ENCODE measurements at places on chromosomes 3 and 15.

GRCh38 chr15:70437882-70438451 lies 325.4 kb downstream of the UACA start:
- no peak for DNase-seq

DNA sequence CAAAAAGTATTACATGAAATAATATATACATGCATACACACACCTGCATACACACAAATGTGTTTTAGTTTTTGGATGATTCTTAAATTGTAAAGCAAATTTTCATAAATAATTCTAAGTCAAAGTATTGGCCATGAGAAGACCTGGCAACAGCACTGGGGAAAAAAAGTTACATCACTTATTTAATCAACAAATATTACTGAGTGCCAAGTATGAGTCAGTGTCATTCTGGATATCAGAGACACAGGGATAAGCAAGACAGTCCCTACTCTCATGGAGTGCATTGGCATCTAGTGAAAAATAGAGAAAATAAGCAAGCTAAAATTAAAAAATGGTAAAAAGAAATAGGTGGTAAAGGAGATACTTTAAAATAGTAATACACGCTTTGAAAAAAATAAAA lies 29.4 kb upstream of the GUCA1C start:
- no peak for DNase-seq

- DNase-seq: no peak
Observed at GRCh38 chr15:67777773-67778172, 47.5 kb upstream of the SKOR1 start.

DNA sequence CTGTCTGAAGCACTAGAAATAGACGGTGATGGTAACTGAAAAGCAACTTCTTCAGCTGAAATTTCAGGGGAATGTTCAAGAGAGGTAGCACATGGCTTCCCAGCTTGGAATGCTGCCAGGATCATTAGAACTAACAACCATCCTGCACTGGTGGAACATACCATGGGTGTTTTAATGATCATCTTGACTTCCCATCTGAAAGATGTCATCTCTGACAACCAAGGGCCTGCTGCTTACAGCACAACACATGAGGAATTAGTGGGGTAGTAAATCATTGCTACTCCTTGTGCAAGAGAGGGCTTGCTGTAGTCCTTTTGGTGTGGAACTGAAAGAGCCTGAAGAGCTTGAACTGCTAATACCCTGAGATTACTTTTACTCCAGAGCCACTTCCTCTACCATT lies 853.7 kb downstream of the MCTP2 start:
- DNase-seq: no peak

DNA sequence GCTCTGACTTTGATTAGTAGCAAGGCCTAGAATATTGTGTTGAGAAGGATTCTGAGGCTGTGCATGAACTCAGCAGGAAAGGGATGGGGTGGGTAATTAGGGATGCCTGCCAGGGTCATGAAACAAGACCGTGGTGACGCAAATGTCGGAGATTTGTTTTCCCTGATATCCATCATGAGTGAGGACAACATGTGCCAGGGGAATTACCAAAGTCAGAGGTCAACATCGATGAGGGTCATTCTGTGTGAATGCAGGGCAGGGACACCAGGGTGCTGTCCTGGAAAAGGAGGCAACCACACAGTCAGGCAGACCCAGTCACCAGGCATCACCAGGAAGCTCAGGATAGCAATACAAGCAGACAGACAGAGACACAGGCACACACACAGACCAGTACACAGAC lies 52.2 kb downstream of the SLCO2A1 start:
- no peak for DNase-seq

GRCh38 chr3:923161-923910 lies 169.5 kb upstream of the CNTN6 start:
- no peak for DNase-seq

GRCh38 chr3:145807990-145808389 lies 353.0 kb downstream of the PLOD2 start:
- no peak for DNase-seq

GRCh38 chr3:101212730-101213129 lies 107.6 kb downstream of the IMPG2 start:
- no peak for DNase-seq

GRCh38 chr3:123326531-123326930 lies 122.4 kb downstream of the ADCY5 start:
- DNase-seq: no peak

- DNase-seq: no peak
Observed at GRCh38 chr3:54580453-54580852, 347.4 kb downstream of the LRTM1 start.

DNA sequence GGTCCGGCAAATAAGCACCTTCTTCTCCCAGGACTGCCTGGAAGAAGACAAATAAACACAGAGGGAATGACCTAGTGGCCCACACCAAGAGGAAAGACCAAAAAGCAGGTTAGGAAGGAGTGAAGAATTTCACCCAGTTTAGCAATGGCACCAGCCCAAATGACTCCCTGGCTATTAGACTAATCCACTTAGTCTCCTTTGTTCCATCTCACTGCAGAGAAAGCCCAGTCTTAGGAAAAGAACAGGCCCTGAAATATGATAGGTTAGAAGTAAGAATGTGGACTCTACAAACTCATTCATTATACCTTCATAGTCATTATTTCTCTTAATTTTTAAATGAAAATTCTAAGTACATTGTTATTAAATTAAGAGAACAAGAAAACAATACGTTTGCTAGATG lies 23.2 kb downstream of the SERPINI2 start:
- DNase-seq: no peak

- DNase-seq: no peak
Observed at GRCh38 chr3:193650585-193650984, 57.6 kb downstream of the OPA1 start.

GRCh38 chr3:39896184-39896583 lies 86.8 kb downstream of the MYRIP start:
- no peak for DNase-seq

DNA sequence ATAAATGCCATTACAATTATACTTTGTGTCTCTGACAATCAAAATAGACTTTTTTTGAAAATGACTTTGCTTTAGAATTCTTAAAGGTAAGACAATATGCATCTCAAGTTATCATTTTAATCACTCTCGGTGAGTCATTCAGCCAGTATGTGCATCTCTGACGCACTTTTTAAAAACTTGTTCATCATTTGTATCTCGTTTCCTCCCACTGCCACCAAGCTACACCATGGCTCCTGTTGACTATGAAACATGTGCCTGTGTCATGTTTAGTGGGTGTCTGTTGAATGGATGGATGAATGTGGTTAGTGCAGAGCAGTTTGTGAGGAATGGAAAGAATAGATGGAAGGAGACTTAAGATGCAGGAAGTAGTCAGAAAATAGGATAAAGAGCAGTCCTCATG lies 68.6 kb downstream of the ARPP21 start:
- no peak for DNase-seq

DNA sequence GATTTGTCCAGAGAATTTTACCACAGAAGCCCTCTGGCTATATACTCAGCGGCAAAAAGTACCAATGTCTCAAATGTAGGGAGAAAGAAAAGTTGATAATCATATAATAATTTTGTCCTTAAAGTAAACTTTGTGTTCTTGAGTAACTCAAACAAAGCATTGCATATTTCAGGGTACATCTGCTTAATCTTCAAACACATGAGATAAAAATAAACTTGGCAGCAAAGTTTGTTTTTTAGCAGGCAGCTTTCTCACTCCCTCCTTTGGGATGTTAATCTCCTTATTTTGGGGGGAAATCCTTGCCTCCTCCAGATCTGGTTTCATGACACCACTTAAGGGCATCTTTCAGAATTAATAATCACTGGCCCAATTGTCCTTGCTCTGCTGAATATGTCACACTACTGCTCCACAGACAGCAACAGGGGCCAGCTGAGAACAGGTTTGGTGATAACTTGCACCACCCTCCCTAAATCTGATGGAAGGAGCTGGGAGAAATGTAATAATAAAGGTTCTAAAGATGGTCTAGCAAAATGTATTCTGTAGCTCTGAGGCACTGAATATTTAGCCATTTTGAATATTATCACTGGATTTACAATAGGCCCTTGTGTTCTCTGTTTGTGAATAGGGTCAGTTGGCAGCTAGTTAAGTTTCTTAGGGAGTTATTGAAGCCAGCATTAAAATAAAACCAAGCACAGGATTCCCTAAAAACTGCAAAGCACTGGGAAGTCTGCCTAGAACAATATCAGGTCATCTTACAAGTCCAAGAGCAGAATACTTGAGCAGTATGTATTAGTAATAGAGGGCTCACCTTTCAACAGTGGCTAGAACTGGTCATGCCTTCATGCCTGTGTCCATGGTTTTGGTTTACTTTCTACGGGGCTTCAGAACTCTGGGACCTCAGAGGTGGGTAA lies 79.2 kb downstream of the EFL1 start:
- no peak for DNase-seq

- no peak for DNase-seq
Observed at GRCh38 chr3:23002836-23003732, 200.0 kb upstream of the UBE2E2 start.

- DNase-seq: no peak
Observed at GRCh38 chr15:99446565-99447496, 119.0 kb upstream of the MEF2A start.

DNA sequence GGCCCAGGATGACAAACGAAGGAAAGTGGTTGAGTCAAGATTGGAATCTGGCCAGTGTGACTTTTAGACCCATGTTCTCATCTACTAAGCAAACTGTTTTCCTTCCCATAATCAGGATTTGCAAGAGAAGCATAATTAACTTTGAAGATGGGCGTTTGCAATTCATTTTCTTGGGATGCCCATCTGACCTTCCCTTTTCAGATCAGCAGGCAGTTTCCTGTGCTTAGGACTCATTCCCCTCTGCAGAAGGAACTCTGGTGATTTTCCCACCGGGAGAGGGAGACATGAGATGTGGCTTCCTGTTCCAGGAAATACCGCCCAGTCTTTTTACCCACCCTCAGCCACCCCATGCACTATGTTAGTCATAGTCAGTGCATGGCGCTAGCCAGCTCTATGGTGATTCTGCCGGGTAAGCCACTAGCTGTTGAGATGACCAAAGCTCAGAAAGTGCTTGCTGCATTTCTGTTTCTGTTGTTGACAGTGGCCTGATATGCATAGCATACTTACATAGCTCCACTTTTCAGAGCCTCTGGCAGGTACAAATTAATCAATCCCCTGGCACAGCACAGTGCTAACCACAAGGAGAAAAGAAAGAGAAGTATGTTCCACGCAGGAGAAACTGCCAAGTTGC lies 129.4 kb downstream of the VGLL4 start:
- no peak for DNase-seq

GRCh38 chr15:72176743-72177142 lies 20.8 kb downstream of the GRAMD2A start:
- DNase-seq: no peak

GRCh38 chr15:63528138-63528659 lies 23.8 kb downstream of the USP3 start:
- DNase-seq: no peak

- no peak for DNase-seq
Observed at GRCh38 chr15:32856753-32857152, 138.9 kb downstream of the GREM1 start.

GRCh38 chr15:74022706-74023470 lies 28.4 kb downstream of the PML start:
- no peak for DNase-seq

DNA sequence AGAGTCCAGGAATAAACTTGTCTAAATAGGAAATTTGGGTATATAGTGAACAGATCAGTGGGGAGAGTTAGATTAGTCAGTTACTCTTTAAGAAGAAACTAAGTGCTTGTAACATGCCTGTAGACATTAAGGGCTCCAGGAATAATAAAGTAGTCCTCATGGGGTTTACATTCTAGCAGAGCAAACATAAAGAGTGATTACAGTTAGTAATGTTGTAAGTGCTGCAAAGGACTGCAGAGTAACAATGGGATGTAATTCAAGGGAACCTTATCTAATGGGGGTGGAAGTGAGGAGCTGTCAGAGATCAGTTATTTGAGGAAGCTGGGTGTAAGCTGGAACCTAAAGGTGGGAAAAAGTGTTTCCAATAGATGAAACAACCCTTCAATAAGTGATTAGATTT lies 67.5 kb downstream of the ARIH1 start:
- DNase-seq: no peak

DNA sequence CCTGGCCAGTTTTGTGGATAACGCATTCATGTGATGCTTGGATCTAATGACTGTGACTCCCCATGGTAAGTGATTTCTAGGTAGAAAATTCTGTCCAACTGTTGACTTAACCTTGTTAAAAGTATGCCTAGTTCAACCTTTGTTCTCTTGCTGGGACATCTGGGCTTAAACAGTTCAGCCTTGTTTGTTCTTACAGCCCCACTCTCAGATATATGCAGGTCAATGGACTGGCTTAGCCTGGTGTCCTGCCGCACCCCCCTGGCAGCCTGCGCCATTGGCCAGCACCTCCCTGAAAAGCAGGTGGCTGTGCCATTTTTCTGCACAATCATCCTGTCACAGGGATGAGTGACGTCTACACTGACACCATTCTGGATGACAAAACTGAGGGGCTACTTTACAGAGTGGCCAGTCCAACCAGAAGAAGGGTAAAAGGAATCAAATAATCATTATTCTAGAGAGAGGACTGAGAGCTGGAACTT lies 244.7 kb upstream of the ONECUT1 start:
- DNase-seq: no peak

- DNase-seq: no peak
Observed at GRCh38 chr3:53416530-53416929, 69.2 kb upstream of the DCP1A start.

GRCh38 chr3:191301017-191301416 lies 28.2 kb upstream of the CCDC50 start:
- DNase-seq: no peak

- DNase-seq: peak; percentile 63
Observed at GRCh38 chr15:63502843-63503738, 1.3 kb upstream of the USP3 start.

- no peak for DNase-seq
Observed at GRCh38 chr3:100437721-100438622, 36.6 kb downstream of the LNP1 start.

- DNase-seq: no peak
Observed at GRCh38 chr3:5210926-5211325, 23.4 kb downstream of the EDEM1 start.

GRCh38 chr15:67779549-67780111 lies 45.7 kb upstream of the SKOR1 start:
- DNase-seq: no peak

DNA sequence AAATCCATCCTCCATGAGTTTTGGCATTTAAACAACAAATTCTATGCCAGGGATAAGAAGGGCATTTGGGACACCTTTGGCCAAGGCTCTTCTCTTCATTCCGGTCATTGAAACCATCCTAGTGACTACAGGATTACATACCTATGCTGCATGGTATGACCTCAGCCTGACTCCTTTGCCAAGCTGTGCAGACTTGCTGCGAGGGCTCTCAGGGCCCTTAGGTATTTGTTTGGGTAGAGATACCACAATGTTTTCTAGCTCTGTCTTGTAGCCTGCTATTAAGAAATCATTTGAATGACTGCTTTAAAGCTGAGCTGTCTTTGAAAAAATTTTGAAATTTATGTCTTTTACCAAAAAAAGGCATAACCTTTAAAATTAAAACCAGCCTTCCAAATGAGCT lies 749.8 kb upstream of the SGO1 start:
- no peak for DNase-seq

DNA sequence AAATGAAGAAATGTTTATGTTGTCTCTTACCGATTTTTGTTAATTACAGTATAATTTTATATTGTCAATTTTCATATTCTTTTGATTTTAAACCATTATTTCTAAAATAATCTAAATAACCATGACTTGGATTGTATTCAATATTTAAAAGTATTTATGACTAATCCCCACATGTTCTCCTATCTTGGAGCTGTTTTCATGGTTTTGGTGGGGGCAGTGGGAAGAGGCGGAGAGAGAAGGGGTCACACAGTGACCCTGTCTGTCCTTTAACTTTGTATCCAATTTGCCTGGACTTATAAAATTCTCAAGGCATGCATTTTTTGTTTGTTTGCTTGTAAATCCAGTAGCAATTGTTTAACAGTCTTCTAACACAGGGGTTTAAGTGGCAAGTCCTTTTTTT lies 407.4 kb downstream of the NTRK3 start:
- DNase-seq: no peak
